ENCODE measurements at places on chromosomes 7 and 10. TPM values are rescaled to one million over a fixed set of nuclear protein-coding genes. Genes with fewer than 3 reads are reported as not detected.

GRCh38 chr10:33661580-33662336 is 327.3 kb upstream of the NRP1 start:
- H3K4me1 ChIP-seq = peaks cover 43% of the 10 kb centered on the region
- peak overlapping the region; percentile 1 for H3K4me3 ChIP-seq
- H3K27ac ChIP-seq = peak overlapping the region; percentile 11
- no peaks in the 10 kb centered on the region for H3K27me3 ChIP-seq
- DNase-seq = peak; percentile 82

DNA sequence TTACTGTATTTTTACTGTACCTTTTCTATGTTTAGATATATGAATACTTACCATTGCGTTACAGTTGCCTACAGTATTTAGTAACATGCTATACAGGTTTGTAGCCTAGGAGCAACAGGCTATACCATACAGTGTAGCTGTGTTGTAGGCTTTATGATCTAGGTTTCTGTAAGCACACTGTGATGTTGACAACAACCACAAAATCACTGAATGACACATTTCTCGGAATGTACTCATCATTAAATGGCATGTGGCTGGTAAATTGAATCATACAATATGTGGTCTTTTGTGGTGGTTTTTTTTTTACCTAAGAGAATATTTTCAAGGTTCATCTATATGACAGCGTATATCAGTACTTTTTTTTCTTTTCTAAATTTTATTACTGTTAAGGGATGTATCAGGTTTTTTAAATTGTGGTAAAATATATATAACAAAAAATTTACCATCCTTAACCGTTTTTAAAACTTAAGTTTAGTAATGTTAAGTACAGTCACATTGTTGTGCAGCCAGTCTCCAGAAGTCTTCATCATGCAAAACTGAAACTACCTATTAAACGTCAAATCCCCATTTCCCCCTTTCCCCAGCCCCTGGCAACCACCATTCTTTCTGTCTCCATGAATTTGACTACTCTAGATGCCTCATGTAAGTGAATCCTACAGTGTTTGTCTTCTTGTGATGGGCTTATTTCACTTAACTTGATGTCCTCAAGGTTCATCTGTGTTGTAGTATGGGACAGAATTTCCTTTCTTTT is 21.5 kb downstream of the BTAF1 start:
- H3K27me3 ChIP-seq = no peaks in the 10 kb centered on the region
- DNase-seq = no peak
- H3K36me3 ChIP-seq = peaks cover 64% of the 10 kb centered on the region
- no peak overlapping the region for H3K4me3 ChIP-seq
- H3K4me1 ChIP-seq = no peaks in the 10 kb centered on the region

DNA sequence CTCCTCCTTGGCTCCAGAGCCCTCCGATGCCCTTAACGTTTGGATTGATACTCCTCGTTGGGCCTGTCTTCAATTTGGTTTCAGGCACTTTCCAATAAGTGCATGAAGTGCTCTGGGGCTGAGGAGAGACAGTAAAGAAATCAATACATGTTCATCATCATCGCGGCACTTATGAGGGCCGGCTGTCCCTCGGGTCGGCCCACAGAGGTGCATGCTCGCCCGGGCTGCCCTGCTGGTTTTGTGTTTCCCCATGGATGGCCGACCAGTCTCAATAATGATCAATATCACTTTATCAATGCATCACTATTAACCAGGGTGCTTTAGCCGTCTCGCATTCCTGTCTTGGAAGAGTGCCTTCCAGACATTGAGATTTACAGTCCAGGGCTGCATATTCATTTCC is 154.2 kb downstream of the EBF3 start:
- no peak for DNase-seq
- no peaks in the 10 kb centered on the region for H3K4me1 ChIP-seq
- H3K27me3 ChIP-seq = no peaks in the 10 kb centered on the region
- no peak overlapping the region for H3K27ac ChIP-seq
- no peaks in the 10 kb centered on the region for H3K36me3 ChIP-seq
- H3K4me3 ChIP-seq = no peak overlapping the region

DNA sequence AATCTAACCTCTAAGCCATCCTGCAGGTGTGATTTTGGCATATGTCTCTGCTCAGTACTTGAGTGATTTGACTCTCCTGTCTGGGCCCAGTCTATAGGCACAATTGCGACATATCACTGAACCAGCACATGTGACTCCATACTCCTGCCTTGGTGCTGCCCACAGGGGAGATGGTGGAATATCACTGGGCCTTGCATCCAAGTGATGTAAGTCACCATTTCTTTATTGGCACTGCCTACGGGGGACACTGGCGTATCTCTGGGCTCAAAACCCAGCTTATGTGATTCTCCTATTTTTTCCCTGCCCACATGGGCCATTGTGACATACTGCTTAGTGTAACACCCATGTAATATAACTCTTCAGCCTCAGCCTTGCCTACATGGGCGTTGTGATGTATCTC is 48.1 kb upstream of the ZNF680 start:
- H3K27me3 ChIP-seq = no peaks in the 10 kb centered on the region
- no peaks in the 10 kb centered on the region for H3K4me1 ChIP-seq
- H3K4me3 ChIP-seq = no peak overlapping the region
- DNase-seq = no peak
- H3K36me3 ChIP-seq = no peaks in the 10 kb centered on the region

DNA sequence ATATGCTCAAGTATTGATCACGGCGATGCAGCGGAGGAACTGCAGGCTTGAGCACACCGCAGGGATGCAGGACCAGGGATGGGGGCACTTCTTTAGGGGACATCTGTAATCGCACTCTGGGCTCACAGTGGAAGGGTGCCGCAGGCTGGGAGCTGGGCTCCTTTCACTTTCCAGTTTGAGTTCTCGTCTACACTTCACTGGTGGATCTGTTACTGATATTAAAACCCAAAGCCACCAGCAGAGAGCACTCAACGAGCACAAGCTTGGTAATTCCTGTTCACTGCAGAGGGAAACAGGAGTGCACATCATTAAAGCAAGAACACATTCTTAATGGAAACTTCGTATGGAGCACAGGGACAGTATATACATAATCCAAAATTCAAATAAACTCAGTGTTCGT is 91.3 kb downstream of the PARD3 start:
- H3K4me1 ChIP-seq = peaks cover 6% of the 10 kb centered on the region
- H3K4me3 ChIP-seq = no peak overlapping the region
- no peak overlapping the region for H3K27ac ChIP-seq

DNA sequence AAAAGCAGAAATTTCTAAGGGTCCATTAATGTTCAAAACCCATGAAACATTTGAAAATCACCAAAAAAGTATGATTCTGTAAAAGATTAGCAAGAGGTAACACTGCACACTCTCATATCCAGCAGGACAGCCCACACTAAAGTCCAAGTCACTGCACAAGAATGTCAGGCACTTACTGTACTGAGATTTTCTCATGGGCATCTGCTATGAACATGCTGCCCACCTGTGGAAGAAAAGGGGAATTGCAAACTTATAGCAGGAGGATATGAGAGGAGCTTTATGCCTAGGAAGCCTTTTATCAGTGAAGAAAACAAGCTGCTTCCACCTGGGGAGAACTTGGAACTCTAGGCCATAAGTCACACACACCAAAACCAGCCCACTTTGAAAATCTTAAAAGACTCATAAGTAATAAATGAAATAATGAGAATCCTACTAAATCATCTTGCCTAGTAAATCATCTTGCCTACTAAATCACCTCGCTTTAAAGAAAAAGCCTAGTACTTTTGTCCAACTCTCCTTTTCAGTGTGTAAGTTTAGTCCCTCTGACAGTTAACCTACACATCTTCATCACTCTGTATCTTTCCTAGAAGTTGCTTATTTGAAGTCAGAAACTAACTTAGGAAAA is 46.1 kb downstream of the ARMH3 start:
- H3K27ac ChIP-seq = no peak overlapping the region
- no peaks in the 10 kb centered on the region for H3K27me3 ChIP-seq
- H3K36me3 ChIP-seq = peaks cover 9% of the 10 kb centered on the region
- DNase-seq = peak; percentile 53

DNA sequence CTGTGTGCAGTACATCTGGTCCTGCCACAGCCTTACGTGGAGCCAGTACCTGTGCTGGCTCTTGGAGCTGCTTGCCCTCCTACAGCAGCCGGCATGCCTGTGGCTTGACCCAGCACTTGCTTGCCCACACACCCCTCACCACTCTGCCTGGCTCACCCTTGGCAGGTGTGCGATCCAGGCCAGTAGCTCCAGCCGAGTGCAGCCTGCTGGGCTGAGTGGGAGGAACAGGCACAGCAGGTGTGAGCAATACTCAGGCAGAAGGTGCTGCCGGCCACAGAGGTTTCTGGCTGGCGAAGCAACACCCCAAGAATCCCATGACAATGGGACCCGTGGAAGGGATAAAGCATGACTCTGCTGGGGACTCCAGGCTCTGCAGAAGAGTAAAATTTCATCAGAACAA is 173.5 kb upstream of the ADCY1 start:
- no peaks in the 10 kb centered on the region for H3K27me3 ChIP-seq
- DNase-seq = no peak
- no peak overlapping the region for H3K4me3 ChIP-seq
- no peaks in the 10 kb centered on the region for H3K36me3 ChIP-seq

HOXA9 gene
- polyA plus RNA-seq = not detected

ASZ1 gene
- polyA plus RNA-seq = not detected
